ENCODE measurements at places on chromosomes 11 and 22. TPM values are rescaled to one million over a fixed set of nuclear protein-coding genes. Genes with fewer than 3 reads are reported as not detected.
A peak's percentile ranks its signal among the peaks of the same experiment; 100 is the strongest.

GRCh38 chr11:23924226-23924625 lies 572.6 kb upstream of the LUZP2 start:
- no peaks in the 10 kb centered on the region for H3K36me3 ChIP-seq
- H3K4me1 ChIP-seq: no peaks in the 10 kb centered on the region
- no peaks in the 10 kb centered on the region for H3K27me3 ChIP-seq
- no peak for DNase-seq

CRYBA4 gene
- not detected for total RNA-seq

OR4D6 gene
- total RNA-seq: not detected

DNA sequence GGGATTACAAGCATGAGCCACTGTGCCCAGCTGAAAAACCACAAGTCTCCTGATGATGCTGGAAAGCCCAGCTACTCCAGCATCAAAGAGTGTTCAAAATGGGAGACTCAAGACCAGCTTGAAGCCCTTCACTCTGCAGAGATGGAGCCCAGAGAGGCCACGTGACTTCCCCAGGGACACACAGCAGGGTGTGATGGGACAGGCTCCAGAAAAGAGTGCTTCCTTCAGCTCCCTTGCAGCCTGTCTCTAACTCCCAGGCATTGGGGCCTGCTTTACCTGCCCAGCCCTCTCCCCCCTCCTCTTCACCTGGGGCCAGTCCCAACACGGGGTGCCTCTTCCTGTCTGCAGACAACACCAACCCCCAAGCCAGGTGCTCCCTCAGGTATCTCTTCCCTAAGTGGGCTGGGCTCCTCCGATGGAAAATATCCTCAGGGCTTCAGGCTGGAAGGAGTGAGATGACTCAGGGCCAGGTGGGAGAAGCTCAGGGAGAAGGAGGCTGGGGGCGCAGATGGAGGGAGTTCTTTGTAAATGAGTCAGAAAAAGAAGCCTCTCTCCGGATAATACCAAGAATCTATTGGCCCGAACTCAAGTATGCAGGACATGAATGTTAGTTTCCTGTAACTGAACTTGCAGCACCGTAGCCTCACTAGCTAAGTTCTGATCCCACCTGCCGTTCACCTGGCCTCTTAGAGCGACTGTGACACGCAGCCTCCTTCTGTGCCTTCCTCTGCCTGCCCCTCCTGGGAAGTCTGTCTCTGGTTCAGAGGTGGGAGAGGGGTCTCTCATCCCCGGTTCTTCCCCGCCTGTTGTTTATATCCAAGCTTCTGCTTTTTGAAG lies 326.6 kb downstream of the MN1 start:
- H3K27ac ChIP-seq: no peak overlapping the region
- no peaks in the 10 kb centered on the region for H3K4me1 ChIP-seq
- no peak for DNase-seq
- no peaks in the 10 kb centered on the region for H3K27me3 ChIP-seq
- no peak overlapping the region for H3K4me3 ChIP-seq

GRCh38 chr11:44313761-44314489 lies 4.0 kb upstream of the ALX4 start:
- no peaks in the 10 kb centered on the region for H3K36me3 ChIP-seq
- no peak overlapping the region for H3K4me3 ChIP-seq
- no peak for DNase-seq
- peaks cover 35% of the 10 kb centered on the region for H3K4me1 ChIP-seq
- no peak overlapping the region for H3K27ac ChIP-seq

DNA sequence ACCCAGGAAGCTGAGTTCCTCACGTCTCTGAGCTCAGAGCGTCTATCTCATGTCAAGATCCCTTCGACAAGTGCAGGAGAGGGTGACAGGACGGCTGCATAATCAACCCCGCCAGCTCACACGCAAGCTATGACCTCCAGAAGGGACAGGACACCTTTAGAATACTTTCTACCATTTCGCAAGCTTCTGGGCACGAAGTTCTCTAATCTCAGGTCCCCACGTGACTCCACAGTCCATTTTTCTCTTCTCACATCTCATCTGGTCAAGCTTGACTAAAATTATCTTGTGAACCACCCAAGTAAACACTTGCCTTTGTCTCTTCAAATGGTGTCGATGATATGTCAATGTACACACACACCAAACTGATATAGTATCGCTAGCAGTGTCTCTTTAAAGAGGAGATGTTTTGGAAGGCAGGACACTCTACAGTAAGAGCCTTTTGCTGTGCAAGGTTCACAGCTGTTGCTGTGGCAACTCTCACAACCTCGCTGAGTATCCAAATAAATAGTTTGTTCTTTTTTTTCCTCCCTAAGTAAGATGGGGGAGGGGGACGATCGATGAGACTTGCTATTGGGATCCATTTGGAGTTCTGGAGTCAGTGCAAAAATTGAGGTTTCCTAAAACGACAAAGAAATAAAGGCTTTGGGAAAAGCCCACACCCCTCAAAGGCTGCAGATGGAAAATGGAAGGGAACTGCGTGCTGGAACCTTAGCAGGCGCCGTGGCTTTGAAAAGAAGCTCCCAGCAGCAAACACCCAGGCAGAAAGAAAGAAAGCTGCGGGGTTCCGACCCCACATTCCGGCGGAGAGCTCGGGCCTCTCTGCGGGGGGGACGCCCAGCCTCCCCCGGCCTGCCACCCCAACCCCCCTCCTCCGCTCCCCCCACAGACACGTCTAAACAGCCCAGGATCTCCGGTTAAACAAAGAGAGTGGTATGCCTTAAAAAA lies 215.4 kb upstream of the UBASH3B start:
- no peaks in the 10 kb centered on the region for H3K36me3 ChIP-seq
- H3K4me3 ChIP-seq: peak overlapping the region; percentile 54
- H3K27ac ChIP-seq: peak overlapping the region; percentile 84

- peak within 1 kb of the TSS; percentile 86 for H3K4me3 ChIP-seq
- peak; percentile 93 for DNase-seq
- H3K4me1 ChIP-seq: peaks cover 17% of the 10 kb centered on the region
- H3K36me3 ChIP-seq: peaks cover 4% of the 10 kb centered on the region
- H3K27ac ChIP-seq: peak within 1 kb of the TSS; percentile 98
Observed at GRCh38 chr11:33039274-33040032, at the start of gene TCP11L1. TSS of gene TCP11L1 (plus strand) at chr11:33039572. CDS start at chr11:33043774, 4,202 bp downstream.

DUSP8 gene
- 4.4 TPM for total RNA-seq

ARHGAP42 gene
- 12.1 TPM for total RNA-seq

IGLL1 gene
- total RNA-seq: not detected

LARGE1 gene
- total RNA-seq: 101 TPM

DNA sequence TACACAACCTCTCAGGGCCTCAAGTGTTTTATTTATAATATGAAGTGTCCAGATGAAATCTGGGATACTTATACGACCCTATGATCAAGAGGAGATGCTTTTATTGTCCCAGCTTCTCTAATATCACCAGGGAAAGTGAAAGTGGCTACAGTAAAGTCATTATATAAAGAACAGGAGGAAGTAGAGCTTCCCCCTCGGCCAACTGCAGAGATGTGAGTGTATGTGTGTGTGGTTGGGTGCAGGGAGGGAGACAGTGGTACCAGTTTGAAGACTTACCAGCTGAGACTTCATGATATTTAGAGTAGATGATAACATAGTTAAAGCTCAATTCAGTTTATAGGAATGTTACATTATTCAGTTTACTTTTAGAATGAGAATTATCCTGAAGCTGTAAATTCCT lies 373.6 kb upstream of the DDI1 start:
- H3K27ac ChIP-seq: no peak overlapping the region
- H3K36me3 ChIP-seq: no peaks in the 10 kb centered on the region
- H3K27me3 ChIP-seq: no peaks in the 10 kb centered on the region
- no peaks in the 10 kb centered on the region for H3K4me1 ChIP-seq

GRCh38 chr11:32891657-32892354 lies 805 bp upstream of the QSER1 start:
- no peak for DNase-seq
- no peaks in the 10 kb centered on the region for H3K36me3 ChIP-seq
- H3K27me3 ChIP-seq: no peaks in the 10 kb centered on the region
- H3K27ac ChIP-seq: peak overlapping the region; percentile 89
- peaks cover 22% of the 10 kb centered on the region for H3K4me1 ChIP-seq
- H3K4me3 ChIP-seq: peak overlapping the region; percentile 86

TNNT3 gene
- total RNA-seq: 12.8 TPM

GRCh38 chr11:34027516-34028408 lies 23.8 kb upstream of the CAPRIN1 start:
- no peaks in the 10 kb centered on the region for H3K36me3 ChIP-seq
- H3K27me3 ChIP-seq: no peaks in the 10 kb centered on the region
- no peaks in the 10 kb centered on the region for H3K4me1 ChIP-seq
- no peak for DNase-seq
- H3K27ac ChIP-seq: no peak overlapping the region
- H3K4me3 ChIP-seq: no peak overlapping the region

- H3K27ac ChIP-seq: no peak overlapping the region
- no peaks in the 10 kb centered on the region for H3K4me1 ChIP-seq
- no peak overlapping the region for H3K4me3 ChIP-seq
- H3K36me3 ChIP-seq: no peaks in the 10 kb centered on the region
- no peaks in the 10 kb centered on the region for H3K27me3 ChIP-seq
Observed at GRCh38 chr11:4430051-4430450, 19.0 kb upstream of the OR52K2 start.

GRCh38 chr11:19767627-19768151 lies 55.1 kb downstream of the NAV2 start:
- no peak overlapping the region for H3K4me3 ChIP-seq
- H3K27me3 ChIP-seq: no peaks in the 10 kb centered on the region

GRCh38 chr11:11998091-11998781 lies 10.2 kb downstream of the DKK3 start:
- no peak overlapping the region for H3K4me3 ChIP-seq
- H3K27me3 ChIP-seq: no peaks in the 10 kb centered on the region
- H3K4me1 ChIP-seq: peaks cover 28% of the 10 kb centered on the region
- H3K36me3 ChIP-seq: peaks cover 77% of the 10 kb centered on the region
- DNase-seq: no peak

GRCh38 chr11:109374441-109374840 lies 47.5 kb upstream of the C11orf87 start:
- H3K4me3 ChIP-seq: no peak overlapping the region
- H3K36me3 ChIP-seq: no peaks in the 10 kb centered on the region
- no peaks in the 10 kb centered on the region for H3K27me3 ChIP-seq
- no peak for DNase-seq

DNA sequence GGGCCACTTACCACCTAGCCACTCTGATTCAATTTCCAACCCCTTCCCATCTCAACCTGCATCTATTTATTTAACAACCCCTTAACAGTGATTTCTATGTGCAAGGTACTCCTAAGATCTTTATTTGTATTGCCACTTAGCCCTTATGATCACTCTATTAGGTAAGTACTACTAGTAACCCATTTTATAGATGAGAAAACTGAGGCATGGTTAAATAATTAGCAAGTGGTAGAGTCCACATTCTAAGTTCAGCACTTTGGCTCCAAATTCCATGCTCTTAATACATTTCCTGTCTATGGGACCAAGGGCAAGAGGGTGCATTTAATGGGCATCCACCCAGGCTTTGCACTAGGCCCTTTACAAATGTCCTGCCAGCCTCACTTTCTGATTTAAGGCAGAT lies 38.1 kb upstream of the CSNK2A3 start:
- no peaks in the 10 kb centered on the region for H3K27me3 ChIP-seq
- DNase-seq: no peak
- no peaks in the 10 kb centered on the region for H3K36me3 ChIP-seq

DNA sequence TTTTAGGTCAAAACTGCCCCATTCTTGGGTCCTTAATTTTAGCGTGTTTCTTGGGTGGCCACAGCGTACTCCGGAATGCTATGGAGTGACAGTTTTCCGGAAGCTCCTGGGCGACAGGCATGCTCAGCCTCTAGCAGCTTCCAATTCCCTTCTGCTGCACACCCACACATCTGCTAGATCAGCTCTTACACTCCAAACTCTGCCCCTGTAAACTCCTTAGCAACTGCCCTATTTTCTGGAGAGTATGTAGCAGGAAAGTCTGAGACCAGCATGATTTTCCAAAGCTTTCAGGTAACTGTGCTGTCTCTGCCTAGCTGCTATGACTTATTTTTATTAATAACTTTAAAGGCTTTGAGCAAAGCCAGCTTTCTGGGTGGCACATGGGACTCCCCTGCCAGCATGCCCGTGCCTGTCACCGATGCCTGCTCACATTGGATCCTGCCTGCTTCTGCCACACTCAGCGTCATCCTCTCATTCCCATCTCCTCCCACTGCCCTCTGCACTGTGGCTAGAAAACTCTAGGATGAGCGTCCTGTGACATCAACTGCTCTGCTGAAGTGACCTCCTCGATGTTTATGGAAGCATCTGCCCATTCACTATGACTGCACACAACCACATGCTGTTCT lies 17.3 kb downstream of the TOLLIP start:
- H3K36me3 ChIP-seq: peaks cover 62% of the 10 kb centered on the region
- H3K27ac ChIP-seq: no peak overlapping the region
- no peak for DNase-seq
- no peaks in the 10 kb centered on the region for H3K4me1 ChIP-seq
- H3K27me3 ChIP-seq: no peaks in the 10 kb centered on the region

Data from right atrium auricular region (tissue), 2 donors.